ENCODE measurements at places on chromosomes 7 and 10.

GRCh38 chr10:95501203-95502094 lies 59.7 kb downstream of the SORBS1 start:
- DNase-seq: no peak

- DNase-seq: no peak
Measured at GRCh38 chr7:105205592-105206237, 183.0 kb downstream of the SRPK2 start.

- DNase-seq: peak; percentile 50
Measured at GRCh38 chr10:117165538-117166417, 27.7 kb upstream of the VAX1 start.

- DNase-seq: no peak
Measured at GRCh38 chr10:48511875-48512231, 93.0 kb downstream of the ARHGAP22 start.

- DNase-seq: no peak
Measured at GRCh38 chr10:17564911-17565310, 52.3 kb downstream of the HACD1 start.

DNA sequence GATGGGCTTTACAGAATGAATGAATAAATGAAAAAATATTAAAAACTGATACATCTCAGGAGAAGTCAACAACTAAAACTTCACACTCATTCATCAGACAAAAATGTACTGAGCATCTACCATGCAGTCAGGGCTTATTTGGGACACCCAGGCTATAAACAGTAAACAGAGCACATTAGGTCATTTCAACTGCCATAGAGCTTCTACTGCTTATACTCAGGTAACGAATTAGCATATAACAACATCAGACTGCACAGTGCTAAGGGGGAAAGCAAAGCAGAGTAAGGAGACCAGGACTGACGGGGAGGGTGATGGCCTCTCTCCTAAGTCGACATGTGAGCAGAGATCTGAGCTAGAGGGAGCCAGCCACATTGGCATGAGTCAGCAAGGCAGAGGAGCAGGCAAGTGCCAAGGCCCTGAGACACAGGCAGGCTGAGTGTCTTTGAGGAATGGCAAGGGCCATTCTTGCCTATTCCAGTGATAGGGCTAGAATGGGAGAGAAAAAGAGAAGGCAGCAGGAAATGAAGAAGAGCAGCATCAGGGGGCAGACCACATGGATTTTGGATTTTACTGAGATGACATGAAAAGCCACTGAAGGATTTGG lies 528.9 kb downstream of the PARD3 start:
- DNase-seq: no peak

- DNase-seq: no peak
Measured at GRCh38 chr10:92244796-92245195, 46.1 kb downstream of the CPEB3 start.
